Activated T-helper 1 cell treated with Interleukin-2 at 50 U/mL for 16 hours (primary cell): ENCODE measurements at places on chromosomes 2 and 18.

GRCh38 chr2:36650031-36650829 lies 46.3 kb upstream of the VIT start:
- DNase-seq, result no peak

GRCh38 chr2:140286377-140286776 lies 1506.2 kb upstream of the NXPH2 start:
- DNase-seq, result no peak

- DNase-seq, result no peak
These were observed 152.9 kb downstream of the PXDN start for GRCh38 chr2:1591461-1591770.

DNA sequence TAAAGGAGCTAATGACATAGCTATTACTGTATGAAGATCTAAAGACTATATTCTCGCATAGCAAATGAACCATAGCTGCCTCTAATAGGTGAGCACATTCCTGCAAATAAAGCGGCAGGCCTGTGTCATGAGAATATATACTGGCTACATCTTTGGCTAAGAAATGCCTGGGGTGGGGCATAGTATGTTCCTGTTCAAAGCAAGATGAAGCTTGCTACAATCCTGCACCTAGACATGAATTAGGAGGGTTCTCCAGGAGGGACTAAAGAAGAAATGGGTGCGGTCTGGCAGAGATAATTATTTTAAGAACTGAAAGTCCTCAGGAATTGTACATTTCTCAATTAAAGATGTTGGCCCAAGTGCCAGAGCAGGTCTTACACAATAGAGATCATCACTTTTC lies 46.8 kb upstream of the PLA2R1 start:
- DNase-seq, result no peak

DNA sequence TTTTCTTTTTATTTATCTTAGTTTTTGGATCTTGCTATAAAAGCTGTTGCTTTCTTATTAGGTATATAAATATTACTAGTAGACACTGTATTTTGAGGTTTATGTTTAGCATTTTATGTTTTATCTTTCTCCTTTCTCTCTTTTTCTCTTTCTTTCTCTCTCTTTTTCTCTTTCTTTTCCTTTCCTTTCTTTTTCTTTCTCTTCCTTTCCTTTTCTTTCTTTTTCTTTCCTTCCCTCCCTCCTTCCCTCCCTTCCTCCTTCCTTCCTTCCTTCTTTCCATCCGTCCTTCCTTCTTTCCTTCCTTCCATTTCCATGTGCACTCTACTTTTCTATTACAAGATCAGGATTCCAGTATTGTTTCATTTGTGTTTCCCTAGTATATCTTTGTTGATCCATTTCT lies 814.8 kb downstream of the KCNJ3 start:
- no peak for DNase-seq

DNA sequence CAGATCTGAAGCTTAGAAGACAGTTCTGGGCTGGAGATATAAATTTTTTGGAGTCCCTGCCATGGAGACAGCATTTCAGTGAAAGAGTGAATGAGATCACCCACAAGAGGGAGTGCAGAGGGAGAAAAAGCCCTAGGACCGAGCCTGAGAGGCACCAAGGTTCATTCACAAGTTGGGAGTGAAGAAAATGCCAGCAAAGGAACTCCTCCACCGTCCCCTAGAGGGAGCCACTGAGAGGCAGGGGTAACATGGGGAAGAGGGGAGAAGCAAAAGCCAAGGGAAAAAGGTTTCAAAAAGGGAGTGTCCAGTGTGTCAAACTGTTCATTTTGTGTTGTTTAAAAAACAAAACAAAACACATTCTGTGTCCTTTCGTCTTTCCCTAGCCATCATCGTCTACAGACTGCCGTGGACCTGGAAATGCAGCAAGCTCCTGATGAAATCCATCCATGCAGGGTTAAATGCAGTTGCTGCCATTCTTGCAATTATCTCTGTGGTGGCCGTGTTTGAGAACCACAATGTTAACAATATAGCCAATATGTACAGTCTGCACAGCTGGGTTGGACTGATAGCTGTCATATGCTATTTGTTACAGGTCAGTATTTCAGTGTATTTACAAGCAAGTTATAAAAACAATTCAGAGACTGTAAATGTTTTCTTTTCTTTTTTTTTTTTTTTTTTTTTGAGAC lies 19.1 kb downstream of the CYBRD1 start:
- DNase-seq, result no peak

GRCh38 chr2:199928626-199929025 lies 17.5 kb downstream of the C2orf69 start:
- DNase-seq, result no peak

GRCh38 chr2:192030289-192030688 lies 164.4 kb downstream of the TMEFF2 start:
- DNase-seq, result no peak

GRCh38 chr2:223865907-223866508 lies 28.6 kb upstream of the AP1S3 start:
- DNase-seq, result no peak

DNA sequence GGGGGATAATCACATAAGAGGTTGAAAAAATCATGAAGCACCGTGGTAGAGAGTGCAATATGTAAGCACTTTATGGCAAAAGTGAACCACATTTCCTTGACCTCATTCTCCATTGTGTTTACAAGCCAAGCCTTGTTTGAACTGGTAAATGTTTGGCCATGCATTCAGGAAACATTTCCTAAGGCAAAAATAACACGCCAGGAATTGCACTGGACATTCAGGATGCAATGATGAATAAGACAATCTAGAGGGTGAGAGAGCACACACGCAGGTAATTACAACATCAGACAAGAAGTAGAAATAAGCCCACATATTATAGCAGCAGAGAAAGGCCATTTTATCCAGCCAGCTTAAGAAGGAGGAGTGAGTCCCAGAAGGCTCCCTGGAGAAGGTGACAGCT lies 218.0 kb upstream of the OSR1 start:
- no peak for DNase-seq

- DNase-seq, result no peak
These were observed 58.5 kb upstream of the COPS8 start for GRCh38 chr2:237026981-237027711.

DNA sequence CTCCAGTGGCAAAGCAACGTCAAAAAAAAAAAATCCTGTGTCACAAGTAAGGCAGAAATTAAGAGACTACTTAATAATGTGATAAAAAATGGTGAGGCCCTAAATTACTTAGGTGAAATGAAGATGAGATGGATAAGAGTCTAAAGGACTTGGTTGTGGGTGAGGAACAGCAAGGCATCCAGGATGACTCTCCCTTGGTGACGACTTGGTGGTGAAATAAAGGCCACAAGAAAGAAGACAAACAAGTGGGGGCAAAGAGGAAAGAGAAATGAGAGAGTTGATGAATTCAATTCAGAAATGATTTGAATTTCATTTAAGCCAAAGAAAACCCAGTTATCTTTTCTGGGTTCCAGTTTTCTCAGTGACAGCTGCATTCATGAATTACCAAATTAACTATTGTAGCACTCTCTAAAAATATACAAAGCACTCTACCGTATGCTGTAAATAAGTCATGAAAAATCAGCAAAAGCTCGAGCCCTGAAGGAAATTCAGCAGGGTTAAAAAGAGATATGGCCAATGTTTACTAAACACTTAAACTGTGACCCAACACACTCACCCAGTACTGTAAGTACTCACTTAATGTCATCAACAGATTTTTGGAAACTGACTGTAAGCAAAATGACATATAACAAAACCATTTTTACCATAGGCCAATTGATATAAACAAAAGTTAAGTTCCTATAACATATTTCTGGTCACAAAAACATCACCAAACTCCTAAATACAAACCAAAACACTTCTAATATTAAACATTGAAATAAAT lies 1.4 kb downstream of the METTL8 start:
- no peak for DNase-seq

GRCh38 chr2:20597860-20598183 lies 53.1 kb downstream of the HS1BP3 start:
- no peak for DNase-seq

DNA sequence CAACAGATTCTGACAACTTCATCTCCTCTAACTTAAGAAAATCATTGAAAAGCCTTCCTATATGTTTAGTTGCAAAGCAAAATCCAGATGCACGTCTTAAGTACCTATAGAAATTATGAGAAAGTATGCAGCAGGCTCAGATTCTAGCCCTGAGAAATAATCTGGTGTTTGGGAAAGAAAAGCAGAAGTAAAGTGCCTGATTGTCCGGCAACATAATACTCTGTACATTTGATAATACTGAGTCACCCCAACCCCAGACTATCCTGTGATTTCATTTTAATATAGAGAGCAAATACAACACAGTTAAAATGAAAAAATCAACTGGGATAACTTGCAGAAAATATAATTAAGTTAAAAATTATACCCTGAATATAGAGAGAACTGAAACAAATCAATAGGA lies 13.5 kb downstream of the RFX8 start:
- no peak for DNase-seq

- DNase-seq, result no peak
These were observed 56.6 kb upstream of the IGFBP2 start for GRCh38 chr2:216576616-216577015.

DNA sequence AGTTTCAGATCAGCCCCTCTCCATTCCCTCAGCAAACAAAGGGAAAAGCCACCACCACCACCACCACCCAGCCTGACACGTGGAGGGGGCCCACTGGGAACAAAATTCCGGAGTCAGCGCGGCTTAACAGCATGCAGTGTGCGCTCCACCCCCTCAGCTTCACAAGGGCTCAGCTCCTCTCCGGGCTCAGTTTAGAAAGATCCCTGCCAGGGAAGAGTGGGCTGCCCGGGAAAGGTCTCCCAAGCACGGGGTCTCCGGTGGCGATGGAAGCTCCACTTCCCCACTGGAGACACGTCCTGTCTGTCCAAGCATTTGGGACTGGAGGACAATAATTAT lies 55.7 kb downstream of the SNORC start:
- no peak for DNase-seq

DNA sequence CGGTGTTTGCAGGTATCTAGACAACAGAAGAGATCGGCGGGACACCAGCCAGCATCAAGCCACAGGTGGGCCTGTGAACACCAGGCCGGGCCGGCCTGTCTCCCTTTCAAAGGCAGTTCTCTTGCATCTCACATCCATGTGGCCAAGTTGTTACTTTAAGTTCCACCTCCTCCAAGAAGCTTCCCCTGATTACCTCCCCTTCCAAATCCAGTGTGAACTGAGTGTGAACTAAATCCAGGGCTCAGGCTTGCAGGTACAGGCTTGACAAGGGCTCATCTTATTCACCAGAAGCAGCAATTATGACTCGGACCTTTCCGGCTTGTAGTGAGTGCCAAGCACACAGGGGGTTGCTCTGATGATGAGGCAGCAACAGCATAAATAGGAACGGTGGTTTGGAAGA lies 3.9 kb downstream of the CRACDL start:
- no peak for DNase-seq

- no peak for DNase-seq
These were observed 22.2 kb downstream of the PDIA6 start for GRCh38 chr2:10790228-10790973.

GRCh38 chr2:205407984-205408383 lies 274.3 kb upstream of the NRP2 start:
- no peak for DNase-seq

GRCh38 chr18:69985239-69985638 lies 37.6 kb upstream of the CD226 start:
- DNase-seq, result no peak

DNA sequence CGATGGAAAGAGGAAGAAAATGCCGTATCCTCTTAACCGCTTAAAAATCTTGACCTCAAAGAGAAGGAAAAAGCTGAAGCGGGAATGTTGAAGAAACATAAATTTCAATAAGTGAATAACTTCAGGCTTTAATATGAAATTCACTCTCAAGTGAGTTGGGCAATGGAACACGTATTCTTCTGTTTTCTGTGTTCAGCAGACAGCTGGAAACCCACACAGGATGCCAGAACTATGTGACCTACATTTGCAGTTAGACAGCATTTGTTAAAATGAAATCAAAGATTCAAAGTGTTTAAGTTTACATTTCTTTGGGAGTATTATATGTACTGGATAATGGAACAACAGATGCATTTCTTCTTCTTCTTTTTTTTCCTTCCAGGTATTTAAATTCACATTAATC lies 80.5 kb upstream of the SPATS2L start:
- no peak for DNase-seq

DNA sequence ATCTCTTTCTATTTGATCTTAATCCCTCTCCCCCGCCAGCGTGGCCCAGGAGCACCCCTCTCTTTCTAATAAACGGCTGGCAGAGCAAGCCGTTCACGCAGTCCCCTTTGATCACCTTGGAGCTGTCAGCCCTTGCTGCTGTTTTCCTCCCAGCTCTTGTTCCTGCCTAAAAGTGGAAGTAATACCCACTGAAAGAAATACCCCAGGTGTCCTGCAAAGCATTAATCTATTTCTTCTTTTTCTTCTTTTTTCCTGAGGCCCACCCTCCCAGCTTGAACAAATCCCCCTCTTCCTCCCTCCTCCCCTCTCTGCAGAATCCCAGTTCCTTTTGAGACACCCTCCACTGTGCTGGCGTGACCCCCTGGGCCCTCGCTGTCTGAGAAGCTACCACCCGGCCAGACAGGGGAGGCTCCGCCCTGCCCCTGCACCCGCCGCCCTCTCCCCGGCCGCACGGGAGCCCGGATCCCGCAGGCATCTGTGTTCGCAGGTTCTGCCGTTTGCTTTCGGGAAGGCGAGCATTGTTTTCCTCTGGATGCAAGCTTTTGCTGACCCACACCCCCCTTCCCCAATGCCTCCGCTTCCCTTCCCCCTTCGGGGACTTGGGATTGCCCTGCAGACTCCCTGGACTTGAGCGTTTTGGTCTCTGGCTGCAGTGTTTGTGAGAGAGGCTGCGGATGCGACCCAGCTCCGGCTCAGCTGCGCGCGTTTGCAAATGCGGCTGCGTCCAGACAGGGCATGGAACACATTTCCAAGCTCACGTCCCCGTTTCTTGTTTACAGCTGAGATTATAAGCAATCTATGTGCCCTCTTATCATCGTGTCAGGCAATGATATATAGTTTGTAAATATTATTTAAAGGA lies 631.5 kb downstream of the NYAP2 start:
- DNase-seq, result no peak

GRCh38 chr2:11703700-11704099 lies 33.7 kb upstream of the NTSR2 start:
- no peak for DNase-seq

DNA sequence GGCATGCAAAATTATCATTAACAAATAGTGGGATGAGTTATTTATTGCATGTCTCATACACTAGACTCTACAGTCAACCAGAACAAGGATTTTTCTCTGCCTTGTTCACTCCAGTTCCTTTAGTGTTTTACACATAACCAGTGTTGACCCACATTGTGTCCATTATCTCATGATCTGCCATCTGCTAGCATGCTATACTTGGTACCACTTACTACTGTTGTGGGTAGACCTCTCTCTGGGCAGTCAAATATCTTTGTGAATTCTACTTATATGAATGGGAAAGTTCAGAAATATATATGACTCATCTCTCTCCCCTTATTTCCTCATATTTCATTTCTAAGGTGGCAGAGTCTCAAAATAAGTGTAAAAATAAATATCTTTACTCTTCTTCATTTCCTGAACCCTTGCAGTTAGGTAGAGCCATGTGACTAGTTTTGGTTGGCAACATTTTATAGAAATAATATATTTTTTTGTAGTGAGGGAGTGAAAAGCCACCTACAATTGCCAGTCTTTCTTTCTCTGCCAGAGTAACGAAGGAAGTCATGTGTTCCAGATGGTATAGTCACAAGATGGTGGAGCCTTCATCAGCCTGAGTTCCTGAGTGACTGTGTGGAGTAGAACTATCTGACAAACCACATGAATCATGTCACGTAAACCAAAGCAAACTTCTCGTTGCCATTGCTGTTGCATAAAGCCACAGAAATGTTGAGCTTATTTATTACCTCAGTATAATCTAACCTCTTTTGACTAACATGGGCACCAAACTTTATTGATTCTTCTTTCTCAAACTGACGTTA lies 704.0 kb downstream of the RNF144A start:
- no peak for DNase-seq
